ENCODE measurements at places on chromosomes 5 and 9.

- no peak for DNase-seq
Measured at GRCh38 chr5:148653291-148653835, 964 bp downstream of the HTR4 start.

DNA sequence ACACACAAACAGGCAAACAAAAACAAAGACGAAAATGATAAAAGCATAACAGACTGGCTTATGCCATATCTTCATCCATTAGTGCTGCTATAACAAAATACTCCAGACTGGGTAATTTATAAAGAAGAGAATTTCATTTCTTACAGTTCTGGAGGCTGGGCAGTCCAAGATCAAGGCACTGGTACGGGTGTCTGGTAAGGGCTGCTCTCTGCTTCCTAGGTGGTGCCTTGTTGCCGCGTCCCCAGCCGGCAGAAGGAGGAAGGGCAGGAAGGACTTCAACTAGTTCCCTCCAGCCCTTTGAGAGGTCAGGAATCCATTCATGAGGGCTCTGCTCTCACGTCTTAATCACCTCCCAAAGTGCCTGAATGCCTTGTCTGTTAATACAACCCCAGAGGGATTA, 122.6 kb downstream of the BOD1 start:
- no peak for DNase-seq

- DNase-seq = no peak
Measured at GRCh38 chr9:81513059-81513458, 176.3 kb downstream of the TLE1 start.

GRCh38 chr9:113973226-113973625, 97.1 kb downstream of the ZNF618 start:
- DNase-seq = no peak

DNA sequence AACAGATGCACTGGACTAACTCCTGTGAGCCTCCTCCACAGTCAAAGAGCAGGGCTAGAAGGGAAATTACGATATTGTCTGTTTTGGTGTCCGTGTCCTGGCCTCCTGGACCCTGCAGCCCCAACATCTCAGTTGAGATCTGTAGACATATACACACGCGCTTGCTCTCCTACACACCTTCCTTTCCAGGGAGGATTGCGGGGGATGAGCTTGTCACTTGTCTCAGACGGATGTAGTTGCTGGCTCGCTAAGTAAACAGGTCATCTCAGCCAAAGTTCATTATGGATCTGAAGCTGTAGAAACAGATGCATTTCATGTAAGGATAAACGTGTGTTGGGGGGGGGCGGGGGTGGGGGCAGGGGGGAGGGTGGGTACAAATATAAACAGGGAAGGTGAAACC, 549.3 kb downstream of the CCDC171 start:
- no peak for DNase-seq

DNA sequence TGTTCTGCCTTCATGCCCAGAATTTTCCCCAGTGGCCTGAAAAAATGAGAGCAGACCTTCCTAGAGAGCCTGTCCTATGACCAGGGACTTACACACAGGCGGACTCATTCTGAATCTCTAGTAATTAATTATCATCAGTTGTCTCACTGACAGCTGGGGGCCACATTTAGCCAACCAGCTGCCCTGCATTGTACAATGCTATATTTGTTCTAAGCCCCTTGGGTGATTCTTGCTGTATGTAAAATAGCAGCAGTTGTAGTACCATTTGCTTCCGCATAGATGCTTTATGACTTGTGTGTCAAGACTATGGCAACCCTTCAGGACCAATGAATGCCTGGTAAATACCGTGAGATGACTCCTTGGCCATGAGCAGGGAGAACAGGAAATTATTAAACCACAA, 415.4 kb upstream of the SEMA6A start:
- DNase-seq = no peak

DNA sequence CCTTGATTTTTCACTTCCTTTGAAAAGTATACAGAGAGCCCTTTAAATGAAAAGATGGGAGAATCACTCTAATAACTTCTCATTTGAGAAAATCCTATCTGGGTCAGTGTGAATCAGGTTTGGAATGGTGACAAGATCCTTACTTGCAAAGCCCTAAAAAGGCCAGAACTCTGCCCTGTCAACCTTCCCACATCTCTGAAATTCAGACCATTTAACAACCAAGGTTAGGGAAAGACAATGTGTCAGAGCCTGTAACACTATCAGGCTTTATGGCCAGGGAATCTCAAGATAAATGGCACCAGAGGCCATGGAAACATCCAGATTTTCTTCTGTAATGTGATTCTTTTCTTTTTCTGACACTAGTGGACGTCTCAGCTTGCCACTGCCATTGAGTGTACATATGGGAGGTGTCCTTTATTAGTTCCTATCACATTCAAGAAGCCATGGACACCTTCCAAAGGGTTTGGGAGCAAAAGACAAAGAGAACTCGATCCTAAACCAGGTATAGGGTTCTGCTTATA, 165.7 kb upstream of the GPR151 start:
- no peak for DNase-seq

Data from activated CD4-positive, alpha-beta T cell treated with anti-CD3 and anti-CD28 coated beads, Interleukin-2, amount 50 U/mL, for 16 hours (primary cell).